Hepatocyte (in vitro differentiated cells): ENCODE measurements at places on chromosomes 1 and 21. TPM values are rescaled to one million over a fixed set of nuclear protein-coding genes. Genes with fewer than 3 reads are reported as not detected.

- no peak for DNase-seq
These were observed 39.7 kb downstream of the SLC66A1 start for GRCh38 chr1:19351873-19352272.

DNA sequence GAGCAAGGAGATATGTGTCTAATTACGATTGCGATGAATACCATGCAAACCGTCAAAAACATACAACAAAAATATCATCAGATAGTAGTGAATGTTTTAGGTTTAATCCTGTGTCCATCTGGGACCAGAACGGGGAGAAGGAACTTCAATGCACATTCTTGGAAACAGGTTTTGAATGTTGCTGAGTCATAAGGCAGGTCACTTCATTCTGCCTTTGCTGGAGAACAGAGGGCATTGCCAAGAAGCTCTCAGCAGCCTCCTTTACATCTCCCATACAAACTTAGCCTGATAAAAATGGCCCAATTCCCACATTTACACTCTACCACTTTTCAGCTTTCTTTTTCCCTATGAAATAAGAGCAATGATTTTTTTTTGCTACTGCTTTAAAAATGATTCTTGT, 78.0 kb upstream of the KCNJ6 start:
- no peak for DNase-seq

DNA sequence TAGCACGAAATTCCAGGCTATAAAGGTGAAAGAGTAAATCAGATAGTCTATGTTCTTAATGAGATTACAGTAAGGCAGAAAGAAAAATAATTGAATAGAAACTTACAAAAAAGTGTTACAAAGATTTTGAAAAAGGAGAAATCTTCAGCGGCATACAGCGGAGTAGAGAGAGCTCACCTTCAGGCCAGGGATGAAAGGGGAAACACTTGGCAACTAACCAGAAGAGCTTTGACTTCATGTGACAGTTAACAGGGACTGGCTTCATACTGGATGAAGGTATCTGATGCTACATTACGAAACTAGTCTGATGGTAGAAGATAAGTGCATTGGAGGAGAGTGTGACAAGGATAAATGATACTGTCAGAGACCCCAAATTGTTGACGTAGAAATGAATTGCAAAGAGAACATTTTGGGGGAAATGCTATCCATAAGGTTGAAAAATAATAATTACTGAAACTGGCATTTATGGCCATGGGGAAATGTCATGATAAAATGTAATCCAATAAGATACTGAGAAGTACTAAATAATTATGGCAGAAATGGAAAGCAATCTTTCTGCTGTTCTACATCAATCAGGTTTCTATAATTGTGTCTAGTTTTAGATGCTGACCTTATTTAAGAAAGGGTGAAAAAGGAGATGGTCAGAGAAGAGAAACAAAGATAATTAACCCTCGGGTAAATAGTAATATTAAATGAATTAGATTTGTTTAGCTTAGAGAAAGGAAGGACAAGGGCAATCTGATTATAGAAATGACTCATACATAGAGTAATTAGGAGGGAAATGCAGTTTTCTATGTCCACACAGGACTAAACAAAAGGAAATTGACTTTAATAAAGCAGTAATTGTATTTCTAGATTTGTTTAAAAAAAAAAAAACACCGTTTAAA, 808.7 kb downstream of the NCAM2 start:
- no peak for DNase-seq

DNA sequence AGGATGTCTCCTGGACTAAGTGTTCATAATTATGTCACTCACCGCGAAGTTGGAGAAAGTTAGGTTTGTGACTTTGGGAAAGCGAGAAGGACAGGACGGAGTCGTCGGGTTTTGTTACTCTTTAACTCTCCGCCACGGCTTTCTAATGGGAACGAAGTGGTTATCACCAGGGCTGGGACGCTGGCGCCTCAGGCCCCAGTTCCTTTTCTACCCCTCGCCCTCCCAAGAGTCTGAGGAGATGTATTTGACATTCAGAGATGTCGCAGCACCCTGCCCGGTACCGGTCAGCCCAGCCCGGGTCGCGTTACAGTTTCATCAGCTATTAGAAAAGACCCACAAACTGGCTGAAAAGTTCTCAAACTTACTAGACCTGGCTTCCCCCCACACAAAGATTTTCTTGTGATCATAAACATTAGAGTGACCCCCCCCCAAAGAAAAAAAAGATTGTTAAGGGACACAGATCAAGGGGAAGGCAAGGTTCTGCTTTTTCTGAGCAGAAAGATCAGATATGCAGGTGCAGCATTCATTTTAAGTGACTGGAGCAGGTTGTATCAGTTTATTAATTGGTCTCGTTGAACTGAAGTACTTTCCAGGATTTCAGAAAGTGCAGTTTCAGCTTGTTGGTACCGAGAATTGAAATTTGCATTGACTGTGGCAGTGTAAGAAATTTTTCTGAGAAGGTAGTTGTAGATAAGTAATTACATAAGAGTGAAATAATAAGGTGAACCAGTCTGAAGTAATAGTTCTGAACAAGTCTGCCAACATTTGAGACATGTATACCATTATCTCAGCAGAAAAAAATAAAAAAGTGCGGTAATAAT, 859 bp upstream of the ZBTB18 start:
- DNase-seq: peak; percentile 30

Gene CD160
- not detected in 2 replicates for polyA plus RNA-seq
